ENCODE measurements at places on chromosomes 2 and 18. TPM values are rescaled to one million over a fixed set of nuclear protein-coding genes. Genes with fewer than 3 reads are reported as not detected.

Gene CXCR1
- total RNA-seq, result not detected

Gene FAM136A
- total RNA-seq, result 30.8 TPM

Gene TP53I3
- total RNA-seq, result 0.17 TPM

Gene PAX3
- total RNA-seq, result not detected

Gene ANKRD30BL
- not detected for total RNA-seq

Gene MZT2A
- 55.5 TPM for total RNA-seq

Gene SPAST
- 7.4 TPM for total RNA-seq

Gene ACADL
- not detected for total RNA-seq

Gene IRS1
- 5.9 TPM for total RNA-seq

Gene ACTR1B
- total RNA-seq, result 82.1 TPM

Gene UNC80
- total RNA-seq, result not detected

Gene SERPINB7
- not detected for total RNA-seq

Gene ICOS
- 50.4 TPM for total RNA-seq

Gene AMER3
- not detected for total RNA-seq

Gene DPP10
- not detected for total RNA-seq

Gene KIF5C
- 6.4 TPM for total RNA-seq

Gene GLB1L
- 1.7 TPM for total RNA-seq

Gene PROM2
- 0.44 TPM for total RNA-seq

Gene TGFA
- total RNA-seq, result 1.0 TPM

Gene AQP12A
- not detected for total RNA-seq

Gene KLHL30
- not detected for total RNA-seq

Gene DOK6
- not detected for total RNA-seq

Gene VPS54
- total RNA-seq, result 8.5 TPM

Gene PPP1R1C
- total RNA-seq, result not detected

Gene SAG
- 0.05 TPM for total RNA-seq

Gene G6PC2
- not detected for total RNA-seq

Gene SULT1C4
- total RNA-seq, result not detected

Gene GRB14
- not detected for total RNA-seq

Measured in CD8-positive, alpha-beta T cell (primary cell).